ENCODE measurements at places on chromosomes 7 and 10.

DNA sequence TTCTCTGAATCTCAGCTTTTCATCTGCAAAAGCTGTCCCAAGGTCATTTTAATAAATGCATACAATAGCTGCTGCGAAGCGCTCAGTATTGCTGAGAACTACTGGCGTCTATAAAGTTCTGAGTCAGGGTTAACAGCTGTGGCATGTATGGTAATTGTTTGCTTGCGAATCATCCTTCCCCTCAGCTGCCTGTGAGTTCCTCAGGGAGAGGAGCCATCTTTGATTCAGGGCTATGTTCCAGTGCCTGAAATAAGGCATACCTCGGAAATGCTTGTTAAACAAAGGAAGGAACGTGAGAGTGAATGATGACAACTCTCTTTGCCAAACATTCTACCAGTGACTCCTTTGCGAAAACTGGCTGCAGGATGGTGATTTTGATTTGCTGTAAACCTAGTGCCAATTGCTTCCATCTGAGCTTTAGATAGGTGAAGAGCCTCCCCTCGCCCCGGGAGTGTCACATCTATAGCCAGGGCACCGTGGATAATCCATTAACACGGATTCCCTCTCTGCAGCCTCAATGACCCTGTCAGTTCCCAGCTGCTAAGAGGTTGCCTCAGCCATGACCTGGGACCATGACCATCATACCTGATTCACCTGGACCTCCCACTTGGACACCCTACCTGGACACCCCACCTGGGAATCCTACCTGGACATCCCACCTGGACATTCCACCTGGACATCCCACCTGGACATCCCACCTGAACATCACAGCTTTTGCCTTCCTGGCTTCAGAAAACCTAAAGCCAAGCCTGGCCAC lies 39.6 kb downstream of the GPRIN2 start:
- peak; percentile 97 for DNase-seq

DNA sequence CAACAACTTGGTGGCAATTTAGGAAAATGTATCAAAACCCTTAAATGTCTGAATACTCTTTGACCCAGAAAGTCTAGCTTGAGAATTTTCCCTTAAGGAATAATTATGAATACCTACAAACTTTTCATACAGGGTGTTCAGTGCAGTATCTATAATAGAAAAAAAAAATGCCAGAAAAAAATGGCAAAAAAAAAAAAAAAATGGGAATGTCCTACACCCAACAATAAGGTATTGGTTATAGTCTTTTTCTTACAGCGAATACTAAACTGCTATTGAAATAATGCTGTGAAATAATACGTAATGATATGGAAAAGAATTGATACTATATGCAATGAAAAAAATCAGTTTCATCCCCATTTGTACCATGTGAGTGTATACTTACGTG lies 44.3 kb downstream of the ZNF800 start:
- DNase-seq, result no peak

GRCh38 chr7:32928785-32929298 lies 28.4 kb upstream of the FKBP9 start:
- no peak for DNase-seq

- DNase-seq, result peak; percentile 68
Measured at GRCh38 chr10:115827231-115828009, 445.6 kb downstream of the GFRA1 start.

GRCh38 chr10:316390-316789 lies 181.1 kb downstream of the ZMYND11 start:
- DNase-seq, result no peak
